ENCODE measurements at places on chromosomes 3 and 15.
A peak's percentile ranks its signal among the peaks of the same experiment; 100 is the strongest.

DNA sequence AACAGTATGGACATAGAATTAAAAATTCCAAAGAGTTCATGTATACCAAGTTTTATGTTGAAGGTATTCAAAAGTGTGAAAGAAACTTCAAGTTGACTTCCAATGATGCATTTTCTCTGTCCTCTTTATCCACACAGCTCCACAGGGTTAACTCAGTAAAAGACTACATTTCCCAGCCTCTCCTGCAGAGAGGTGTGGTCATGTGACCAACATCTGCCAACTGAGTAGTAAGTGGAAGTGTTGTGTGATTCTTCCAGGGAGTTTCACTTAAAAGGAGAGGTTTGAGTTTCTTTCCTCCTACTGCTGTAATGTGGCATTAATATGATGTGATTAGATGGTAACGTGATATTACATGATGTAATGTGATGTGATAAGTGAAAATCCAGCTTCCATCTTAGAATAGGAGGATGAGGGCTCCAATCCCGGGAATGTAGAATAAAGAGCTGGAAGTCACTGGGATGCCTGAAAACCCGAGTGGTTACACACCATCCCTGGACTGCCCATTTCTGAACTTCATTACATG, 280.6 kb downstream of the ARRDC4 start:
- DNase-seq = no peak

GRCh38 chr3:10505791-10506585, 602 bp upstream of the ATP2B2 start:
- no peak for DNase-seq

DNA sequence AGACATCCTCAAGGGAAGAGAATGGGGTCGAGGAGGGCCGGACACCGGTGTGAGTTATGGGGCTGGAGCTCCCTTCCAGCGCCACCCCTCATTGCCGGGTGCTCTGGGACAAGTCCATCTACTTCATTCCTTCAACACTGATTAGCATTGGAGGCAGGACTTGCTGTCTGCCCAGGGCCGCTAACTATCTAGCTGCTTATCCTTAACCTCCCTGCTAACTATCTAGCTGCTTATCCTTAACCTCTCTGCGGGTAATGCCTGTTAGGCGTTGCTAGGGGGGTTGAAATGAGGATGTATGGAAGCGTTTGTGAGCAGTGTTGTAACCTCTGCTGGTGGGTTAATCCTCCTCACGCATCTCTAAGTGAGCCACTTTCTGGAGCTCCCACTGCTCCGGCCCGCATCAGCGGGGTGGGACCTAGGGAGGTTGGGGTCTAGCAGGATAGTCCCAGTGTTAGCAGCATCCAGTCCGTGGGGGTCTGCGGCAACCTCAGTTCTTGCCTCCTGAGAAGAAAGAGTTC, 10.9 kb upstream of the CHAC1 start:
- DNase-seq = no peak

DNA sequence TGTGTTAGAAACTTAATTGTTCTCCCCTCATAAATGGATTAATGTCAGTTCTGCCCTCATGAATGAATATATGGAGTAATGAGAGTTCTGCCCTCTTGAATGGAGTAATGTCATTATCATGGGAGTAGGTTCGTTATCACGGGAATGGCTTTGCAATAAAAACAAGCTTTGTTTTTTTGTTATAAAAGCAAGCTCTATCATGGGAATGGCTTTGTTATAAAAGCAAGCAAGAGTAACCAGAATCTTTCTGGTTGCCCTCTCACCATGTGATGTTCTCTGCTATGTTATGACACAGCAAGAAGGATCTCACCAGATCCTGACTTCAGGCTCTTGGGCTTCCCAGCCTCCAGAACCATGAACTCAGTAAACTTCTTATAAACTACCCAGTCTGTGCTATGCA, 38.4 kb upstream of the UBL7 start:
- DNase-seq = no peak

GRCh38 chr15:84586696-84587095, 14.1 kb upstream of the ZSCAN2 start:
- no peak for DNase-seq

GRCh38 chr3:55194376-55194775, 266.5 kb upstream of the LRTM1 start:
- no peak for DNase-seq

- no peak for DNase-seq
Measured at GRCh38 chr3:57794951-57795350, 38.8 kb downstream of the SLMAP start.

DNA sequence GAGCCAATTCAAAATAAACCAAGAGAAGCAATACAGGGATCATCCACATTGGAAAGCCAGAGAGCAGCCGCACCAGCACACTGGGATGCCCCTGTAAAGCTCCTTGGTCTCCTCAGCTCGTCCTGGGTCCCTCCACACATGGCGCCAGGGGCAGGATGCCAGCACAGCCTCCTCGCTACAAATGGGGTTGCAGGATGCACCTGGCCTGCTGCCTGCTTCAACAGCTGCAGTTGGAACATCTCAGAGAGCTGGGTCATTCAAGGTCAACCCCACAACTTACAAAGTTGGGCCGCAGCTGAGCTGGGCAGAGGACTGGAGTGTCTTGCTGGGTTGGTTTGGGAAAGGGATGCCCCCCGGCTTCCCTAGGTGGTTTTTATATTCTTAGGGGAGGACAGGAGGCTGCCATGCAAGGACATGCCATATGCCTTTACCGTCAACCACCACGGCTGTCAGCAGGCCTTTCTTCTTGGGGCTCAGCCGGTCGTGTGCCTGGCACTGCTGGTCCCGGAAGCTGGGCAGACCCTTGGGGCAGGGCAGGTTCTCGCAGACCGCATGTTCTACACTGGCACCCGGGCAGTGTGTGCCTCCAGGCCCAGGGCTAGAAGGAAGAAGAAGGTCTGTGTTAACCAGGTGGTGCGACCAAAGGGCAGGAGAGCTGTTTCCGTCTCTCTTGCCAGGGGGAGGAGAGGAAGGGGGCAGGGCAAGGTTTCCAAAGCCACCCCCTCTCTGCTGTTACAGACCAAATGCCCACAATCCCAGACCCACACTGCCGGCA, 225.2 kb downstream of the ADAMTS17 start:
- DNase-seq = no peak

GRCh38 chr15:74782259-74783071, 585 bp downstream of the CSK start:
- no peak for DNase-seq

GRCh38 chr15:73424506-73424905, 18.5 kb upstream of the REC114 start:
- no peak for DNase-seq

DNA sequence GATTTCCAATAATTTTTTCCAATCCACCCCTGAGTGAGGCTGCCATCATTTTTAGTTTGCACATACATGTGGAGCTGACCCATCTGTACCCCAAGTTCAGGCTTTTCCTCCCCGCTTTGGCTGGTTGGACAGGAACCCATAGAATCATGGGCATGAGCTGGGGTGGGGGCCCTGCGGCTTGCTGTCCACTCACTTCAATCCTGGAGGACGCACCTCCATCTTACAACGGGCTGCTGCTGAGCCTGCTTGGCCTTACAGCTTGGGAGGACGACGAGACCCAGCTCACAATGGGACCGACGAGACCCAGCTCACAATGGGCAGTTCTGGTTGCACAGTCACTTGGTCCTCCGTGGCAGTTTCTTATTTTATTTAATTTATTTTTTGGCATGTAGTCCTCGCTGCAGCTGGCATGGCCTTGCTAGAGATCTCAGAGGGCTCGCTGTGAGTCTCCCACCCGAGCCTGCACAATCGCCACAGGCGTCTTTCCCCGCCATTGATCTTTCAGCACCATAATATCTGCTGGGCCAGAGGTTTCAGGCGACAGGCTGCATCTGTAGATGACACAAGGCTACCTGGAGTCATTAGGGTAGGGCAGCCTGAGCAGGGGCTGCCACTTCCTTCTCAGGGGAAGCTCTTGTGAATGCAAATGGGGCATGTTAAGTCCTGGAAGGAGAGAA, 19.6 kb upstream of the EPHB3 start:
- DNase-seq = no peak

GRCh38 chr3:146625186-146625775, 20.1 kb upstream of the PLSCR5 start:
- DNase-seq = no peak

DNA sequence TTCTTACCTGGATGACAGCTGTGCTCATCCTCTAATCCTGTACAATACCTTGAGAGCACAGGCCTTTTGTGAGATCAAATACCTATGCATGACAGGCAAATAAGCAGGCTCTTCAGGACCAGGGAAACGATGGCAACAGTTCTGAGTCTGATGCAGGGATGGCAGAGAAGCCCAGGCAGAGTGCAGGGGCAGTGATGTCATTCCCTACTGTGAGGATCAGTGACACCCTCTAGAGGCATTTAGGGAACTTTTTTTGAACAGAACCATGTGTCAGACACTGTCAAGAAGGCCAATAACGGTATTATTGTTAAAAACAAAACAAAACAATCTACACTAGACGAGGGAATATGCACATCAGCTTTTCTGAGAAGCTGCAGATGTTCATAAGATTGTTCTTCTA, 314.8 kb upstream of the CTDSPL start:
- DNase-seq = no peak

DNA sequence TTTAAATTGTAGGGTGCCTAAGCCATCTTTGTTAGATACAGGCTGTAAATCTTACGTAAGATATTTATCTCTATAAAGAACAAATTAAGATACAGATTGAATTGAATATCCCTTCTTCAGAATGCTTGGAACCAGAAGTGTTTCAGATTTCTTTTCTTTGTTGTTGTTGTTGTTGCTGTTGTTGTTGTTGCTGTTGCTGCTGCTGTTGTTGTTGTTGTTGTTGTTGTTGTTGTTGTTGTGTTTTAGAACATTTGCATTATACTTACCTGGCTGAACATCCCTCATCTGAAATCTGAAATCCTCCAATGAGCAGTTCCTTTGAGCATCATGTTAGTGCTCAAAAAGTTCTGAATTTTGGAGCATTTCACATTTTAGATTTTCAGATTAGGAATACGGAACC, 26.6 kb downstream of the QTRT2 start:
- DNase-seq = no peak

GRCh38 chr3:46845860-46846623, 17.2 kb downstream of the MYL3 start:
- DNase-seq = peak; percentile 58

DNA sequence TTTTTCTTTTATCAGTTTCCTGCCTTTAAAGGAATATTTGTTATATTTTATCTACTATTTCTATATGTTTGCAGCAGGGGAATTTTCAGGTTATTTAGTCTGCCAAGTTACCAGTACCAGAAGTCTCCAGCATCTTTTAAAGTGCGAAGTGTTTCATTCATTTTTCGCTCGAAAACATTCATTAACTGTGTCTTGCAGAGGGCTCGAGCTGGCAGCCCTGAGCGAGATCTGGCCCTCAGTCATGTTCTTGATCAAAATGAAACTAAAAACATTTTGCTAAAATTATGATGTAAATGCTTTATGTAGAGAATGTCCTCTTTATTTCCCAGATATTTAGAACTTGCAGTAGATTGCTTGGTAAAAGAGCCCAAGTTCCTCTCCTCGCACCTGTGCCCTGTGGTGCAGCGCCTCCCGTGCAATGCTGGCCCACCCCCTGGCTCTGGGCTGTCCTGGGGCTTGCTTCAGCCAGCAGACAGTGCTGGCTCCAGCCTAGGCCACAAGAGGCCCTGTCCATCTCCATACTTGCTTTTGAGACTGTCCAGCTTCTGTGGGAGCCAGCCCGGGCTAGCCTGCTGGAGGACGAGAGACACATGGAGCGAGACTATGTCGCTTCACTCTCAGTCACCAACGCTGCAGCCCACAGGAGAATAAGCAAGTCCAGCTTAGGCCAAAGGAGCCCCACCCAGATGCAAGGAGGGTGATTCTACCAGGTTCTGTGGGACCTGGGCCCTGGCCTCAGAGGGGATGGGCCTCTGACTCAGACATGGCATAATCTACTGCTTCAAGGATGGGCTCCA, 71.9 kb upstream of the PRR23E start:
- no peak for DNase-seq

DNA sequence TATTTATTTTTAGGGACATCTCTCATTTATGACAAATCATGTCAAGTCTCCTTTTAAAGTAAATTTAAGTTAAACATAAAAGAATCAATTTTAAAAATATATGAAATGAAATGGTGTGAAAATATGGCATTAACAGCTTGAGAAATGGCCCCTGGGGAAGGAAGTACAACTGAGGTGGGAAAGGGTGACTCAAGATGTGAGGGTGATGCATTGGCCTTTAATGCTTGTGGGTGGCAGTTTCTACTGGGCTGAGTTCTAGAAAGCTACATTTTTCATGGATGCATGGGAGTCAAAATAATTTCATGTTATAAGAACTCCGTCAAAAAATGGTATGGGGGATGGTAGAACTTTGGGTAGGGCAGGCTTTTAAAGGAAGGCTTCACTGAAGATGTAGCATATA, 708.8 kb upstream of the CFAP20DC start:
- DNase-seq = no peak

GRCh38 chr3:31450345-31450744, 82.4 kb upstream of the STT3B start:
- no peak for DNase-seq

DNA sequence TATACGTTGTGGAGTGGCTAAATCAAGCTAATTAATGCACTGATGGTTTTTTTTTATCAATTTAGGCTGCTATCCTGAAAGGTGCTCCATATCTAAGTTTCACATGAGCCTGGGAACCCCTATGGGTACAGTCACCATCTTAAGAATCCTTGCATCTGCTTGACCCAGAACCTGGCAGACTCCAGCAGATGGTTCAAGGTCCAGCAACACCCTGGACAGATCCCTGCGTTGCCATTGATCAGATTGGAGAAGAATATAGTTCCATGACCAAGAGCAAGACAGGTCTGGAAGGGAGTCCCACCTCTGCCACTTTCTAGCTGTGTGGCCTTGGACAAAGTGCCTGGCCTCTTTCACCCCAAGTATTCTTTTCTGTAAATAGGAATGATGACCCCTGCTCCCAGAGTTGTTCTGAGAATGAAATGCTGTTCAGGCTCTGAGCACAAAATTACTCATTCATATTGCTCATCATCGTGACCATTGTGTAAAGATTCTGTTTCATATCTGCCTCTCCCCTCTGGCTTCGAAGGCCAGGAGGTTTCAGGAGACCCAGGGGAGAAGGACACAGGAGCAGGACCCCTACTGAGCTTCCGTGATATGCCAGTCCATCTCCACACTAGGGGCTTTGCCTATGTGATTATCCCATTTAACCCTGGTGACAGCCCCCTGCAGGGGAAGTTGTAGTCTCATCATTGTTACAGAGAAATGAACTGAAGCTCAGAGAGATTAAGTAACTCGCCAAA, 30.0 kb upstream of the TSEN2 start:
- no peak for DNase-seq
